ENCODE measurements at places on chromosomes 3 and 15.

DNA sequence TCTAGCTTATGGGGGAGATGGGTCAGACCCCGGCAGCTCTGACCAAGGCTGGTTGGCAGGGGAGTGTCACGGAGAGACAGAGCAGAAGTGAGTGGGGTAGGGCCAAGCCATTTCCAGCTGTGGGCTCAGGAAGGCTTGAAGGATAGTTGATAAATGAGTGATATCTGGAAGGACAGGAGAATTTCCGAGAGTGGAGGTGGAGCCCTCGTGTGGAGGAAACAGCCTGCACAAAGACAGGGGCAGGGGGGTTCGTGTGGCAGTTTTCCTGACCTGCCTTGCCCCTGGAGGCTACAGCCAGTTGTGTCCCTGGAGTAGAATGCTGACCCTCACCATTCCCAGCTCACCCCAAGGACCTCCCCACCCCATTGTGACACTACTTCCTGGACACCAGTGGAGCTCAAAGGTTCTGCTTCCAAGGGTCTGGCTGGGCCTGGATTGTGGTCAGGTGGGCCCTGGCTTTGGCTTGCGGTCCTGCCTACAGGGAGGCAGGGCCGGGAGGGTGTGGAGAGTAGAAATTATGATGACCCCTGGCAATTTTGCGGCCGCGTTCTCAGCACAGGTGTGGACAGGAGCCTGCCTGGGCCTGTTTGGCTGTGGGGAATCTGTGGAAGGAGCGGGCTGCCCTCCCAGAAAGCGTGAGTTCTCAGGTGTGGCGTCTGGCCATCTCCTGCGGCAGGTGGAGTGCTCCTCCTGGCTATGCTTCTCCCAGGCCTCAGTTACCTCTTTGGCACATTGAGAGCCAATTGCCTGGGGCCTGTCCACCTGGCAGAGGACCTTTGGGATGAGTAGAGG, at the start of gene SLC22A14:
Gene SLC22A14, plus strand, starts transcription at position 400 of the 792 bp plus-strand sequence. CDS start 23,733 bp downstream, outside the sequence.
- DNase-seq, result no peak

DNA sequence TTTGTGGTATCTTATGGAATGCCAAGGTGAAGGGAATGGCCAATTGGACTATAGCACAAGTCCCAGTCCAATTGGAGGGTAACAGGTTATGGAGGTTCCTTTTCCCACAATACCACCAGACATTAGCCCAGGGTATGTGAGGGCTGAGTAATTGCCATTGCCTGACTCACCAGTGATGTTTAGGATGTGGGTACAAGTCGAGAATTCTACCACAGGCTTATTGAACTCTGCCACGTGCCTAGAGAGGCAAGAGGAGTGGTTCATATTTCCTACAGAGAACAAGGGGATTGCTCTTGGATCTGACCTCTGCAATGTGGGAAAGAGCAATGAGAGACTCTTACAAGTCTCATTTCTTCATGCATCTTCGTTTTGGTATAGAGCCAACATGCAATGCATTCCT, 85.0 kb upstream of the XCR1 start:
- no peak for DNase-seq

DNA sequence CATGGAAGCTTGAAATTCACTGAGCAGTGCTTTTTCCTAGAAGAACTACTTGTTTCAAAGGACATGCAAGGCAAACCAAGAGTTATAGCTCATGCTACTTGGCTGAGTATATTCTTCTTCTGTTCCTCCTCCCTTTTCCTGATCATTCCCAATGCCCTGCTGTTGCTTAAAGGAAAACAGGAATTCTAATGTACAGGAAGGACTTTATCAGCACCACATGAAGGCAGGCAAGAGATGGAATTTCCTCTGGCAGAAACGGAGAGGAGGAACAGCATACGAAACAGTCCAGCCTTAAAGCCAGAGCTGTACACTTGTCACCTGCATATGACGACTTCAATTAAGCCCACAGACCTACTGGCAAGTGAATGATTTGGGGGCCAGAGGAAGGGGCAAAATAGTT, 15.7 kb downstream of the MEIS2 start:
- no peak for DNase-seq

DNA sequence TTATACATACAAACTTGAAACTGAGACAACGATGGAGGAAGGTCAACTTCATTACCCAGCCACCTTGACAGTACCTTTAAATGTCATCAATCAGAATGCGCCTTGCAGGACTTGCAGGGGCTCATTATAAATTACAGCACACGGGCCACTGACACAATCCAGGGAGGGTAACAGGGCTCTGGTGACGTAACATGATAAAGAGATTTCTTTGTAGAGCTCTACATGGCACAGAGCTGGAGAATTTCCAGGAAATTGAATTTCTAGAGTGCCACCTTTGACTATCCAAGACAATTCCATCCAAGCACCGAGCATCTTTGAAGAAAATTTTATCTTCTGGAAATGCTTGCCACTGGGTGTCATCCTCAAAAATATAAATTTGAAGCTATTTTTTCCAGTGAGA, 486.0 kb downstream of the FOXP1 start:
- DNase-seq, result no peak

GRCh38 chr15:45157974-45158373, 28.2 kb downstream of the DUOX1 start:
- no peak for DNase-seq

DNA sequence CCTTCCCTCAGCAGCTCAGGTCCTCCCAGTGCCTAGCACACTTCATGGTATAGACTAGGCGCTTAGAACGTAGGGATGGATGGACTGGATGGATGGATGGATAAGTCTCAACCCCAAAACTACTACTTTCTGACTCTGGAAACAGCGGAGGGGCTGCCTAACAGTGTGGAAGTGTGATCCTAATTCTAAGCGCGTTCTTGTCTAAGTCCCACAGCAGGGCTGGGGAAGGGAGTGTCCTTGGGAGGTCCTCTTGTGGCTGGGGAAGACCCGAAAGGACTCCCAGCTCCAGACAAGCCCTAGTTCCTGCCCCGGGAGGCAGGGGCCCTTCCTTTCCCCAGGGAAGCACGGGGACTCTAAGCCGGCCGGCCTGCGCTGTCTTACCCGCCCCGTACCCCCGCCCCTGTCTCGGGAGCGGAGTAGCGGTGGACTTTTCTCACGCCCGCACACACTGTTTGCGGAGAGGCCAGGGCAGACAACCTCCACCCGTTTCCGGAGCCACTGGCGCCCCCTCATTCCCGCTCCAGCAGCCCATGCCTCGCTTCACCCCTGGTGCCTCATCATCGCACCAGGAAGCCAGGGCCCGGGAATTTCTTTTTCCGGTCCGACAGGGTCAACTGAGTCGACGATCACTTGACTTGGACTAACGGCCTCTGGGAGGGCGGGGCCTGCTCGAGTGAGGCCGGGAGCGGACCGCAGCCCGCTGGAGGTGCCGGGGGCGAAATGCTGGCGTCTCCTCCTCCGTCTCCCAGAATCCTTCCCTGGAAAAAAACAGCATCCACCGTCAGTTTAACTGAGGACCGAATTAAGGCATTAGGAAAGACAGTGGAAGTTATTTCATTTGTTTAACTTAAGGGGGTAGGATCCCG, 133.3 kb downstream of the TBC1D2B start:
- DNase-seq, result no peak

DNA sequence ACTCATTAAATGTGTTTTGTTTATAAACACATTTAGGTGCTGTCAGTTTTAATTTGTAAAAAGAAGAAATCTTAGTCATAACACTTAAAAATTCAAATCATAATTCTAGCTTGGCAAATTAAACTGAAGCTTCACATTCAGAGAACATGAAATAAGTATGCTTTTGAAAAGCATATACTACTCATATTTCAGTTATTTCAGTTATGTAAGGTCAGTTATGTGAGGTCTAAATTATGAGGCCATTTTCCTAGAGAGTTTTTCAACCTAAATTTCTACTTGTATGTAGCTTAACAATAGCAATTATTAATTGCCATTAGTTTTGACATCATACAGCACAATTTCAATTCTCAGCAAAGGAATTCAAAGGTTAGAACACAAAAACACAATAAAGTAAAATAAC, 465.0 kb downstream of the PLOD2 start:
- DNase-seq, result no peak

- DNase-seq, result no peak
These were observed 596.2 kb upstream of the DPPA4 start for GRCh38 chr3:109933576-109933975.

- DNase-seq, result no peak
These were observed 1061.2 kb downstream of the DIPK2A start for GRCh38 chr3:145032791-145033190.

GRCh38 chr15:92920595-92921161, 20.6 kb downstream of the CHD2 start:
- no peak for DNase-seq

- no peak for DNase-seq
These were observed 307.8 kb upstream of the TPRG1 start for GRCh38 chr3:188863999-188864406.

DNA sequence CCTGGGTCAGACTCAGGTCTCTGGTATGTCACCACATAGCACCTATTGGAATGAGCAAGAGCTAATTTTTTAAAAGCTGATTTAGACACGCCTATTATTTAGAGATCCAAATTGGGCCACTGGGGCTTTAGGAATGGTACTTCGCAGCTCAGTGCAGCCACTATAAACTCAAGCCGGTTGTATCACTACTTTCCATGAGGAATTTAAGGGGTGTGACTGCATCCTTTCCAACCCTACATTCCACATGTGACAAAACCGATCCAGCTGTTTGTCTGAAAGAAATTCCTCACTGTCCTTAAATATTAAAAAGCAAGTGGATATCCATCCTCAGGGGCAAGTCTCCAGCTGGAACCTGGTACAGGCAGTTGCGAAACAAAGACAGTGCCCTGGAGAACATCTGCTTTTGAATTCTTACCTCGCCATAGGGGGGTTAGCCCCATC, 12.8 kb downstream of the VGLL3 start:
- DNase-seq, result no peak

DNA sequence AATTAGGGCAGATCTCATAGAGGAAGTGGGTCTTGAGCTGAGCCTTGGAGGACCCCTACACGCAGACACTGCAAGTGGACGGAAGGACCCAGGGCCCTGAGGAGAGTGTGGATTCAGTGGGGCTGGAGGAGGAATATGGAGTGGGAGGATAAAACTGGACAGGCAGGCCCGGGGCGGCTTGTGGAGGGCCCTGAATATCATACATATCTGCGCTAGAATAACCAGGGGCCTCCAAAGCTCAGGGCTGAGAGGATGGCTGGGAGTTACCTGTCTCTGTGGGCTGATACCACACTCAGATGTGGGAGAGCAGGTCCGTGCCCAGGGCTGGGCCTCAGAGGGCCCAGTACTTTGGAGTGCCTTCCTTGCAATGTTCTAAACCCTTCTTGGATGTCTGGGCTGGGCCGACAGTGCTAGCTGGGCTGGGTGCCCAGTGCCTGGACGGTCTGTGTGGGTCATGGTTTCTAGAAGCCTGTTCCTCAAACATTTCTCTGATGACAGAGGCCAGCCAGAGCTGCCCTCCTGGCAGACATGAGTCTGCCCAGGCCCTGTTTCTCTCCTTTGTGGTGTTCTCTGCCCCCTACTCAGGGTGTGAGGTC, 29.6 kb downstream of the CHRD start:
- no peak for DNase-seq

DNA sequence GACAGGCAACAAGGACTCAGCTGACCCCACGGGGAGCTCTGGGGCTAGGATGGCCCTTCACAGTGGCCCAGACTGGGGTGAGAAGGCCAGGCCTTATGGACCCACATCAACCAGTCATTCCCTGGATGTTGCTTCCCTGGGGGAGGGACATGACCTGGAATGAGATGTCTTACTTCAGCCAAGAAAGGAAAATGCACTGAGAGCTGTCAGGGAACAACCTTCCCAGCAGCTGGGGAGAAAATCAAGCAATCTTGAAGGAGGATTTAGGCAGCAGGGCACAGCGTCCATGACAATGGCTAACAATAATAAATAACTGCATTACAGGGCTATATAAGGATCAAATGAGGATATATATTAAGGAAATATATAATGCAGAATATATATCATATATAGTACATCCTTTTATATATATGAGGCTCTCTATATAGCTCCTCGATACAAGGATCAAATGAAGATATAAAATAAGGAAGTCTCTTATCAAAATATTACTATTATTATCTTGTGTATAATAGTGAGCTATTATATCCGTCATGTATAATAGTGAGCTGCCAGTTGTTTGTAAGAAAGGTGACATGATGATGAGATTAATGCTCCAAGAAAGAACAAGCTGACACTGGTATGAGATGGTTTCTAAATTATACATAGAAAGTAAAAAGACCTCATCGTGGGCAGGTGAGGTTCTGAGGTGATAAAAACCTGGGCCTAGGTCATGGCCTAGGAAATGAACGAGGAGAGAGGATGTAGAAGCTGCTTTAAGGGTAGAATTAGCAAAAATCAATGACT, 117.8 kb upstream of the LIPC start:
- DNase-seq, result no peak

DNA sequence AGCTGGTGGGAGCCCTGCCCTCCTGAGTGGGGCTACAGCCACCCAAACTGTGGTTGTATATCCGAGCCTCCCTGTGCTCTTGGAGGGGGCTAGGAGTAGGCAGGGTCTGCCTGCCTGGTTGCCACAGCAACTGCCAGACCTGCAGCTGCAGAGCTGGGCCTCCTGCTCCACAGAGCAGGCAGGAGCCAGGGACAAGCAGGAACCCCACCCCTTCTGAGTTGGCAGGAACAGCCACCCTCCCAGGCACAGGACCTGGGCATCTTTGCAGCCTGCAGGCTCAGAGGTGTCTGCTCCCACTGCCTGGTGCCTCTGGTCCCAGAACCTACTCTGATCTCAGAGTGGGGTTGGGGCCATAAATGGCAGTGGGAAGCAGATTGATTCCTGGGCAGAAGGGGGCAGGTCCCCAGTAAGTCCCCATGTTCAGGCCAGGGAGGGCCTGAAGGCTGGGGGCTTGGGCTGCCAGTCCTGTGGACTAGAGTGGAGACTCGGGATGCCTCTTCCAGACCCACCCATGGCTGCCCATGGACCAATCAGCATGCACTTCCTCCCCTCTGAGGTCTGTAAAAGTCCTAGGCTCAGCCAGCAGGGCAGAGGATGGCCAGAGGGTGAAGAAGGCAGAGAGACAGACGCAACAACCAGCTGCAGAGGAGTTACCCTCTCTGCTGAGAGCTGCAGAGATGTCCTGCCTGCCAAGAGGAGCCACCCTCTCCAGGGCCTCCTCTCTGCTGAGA, 10.3 kb upstream of the LRRC31 start:
- no peak for DNase-seq

GRCh38 chr15:47367726-47368390, 349.4 kb upstream of the SEMA6D start:
- DNase-seq, result no peak

DNA sequence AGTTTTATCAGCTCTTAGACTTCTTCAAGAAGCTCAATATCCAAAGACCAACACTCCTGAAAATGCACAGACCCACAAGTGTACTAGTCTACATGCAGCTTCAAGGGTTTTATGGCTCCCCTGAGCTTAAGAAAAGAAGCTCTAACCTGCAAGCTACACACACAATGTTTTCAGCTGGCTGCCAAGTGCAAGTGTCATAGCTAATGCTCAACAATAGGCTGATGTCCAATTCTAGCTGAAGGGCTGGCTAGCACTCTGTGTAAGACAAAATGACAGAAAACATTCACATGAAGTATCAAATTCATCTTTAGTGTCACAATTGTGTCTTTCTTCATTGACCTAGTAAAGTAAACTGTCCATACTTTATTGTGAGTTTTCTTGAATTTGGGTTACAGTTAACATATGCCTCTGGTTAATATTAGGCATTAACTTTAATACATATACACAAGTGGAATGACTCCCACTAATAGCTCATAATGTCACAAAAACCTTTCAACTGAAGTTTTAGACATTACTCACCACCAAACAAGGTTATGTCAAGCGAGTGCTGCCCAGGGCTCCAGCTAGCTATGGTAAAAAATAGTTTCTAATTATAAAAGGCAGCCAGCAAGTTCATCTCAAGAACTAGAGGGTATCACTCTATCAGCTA, 15.1 kb downstream of the ABI3BP start:
- DNase-seq, result no peak

- no peak for DNase-seq
These were observed 89.3 kb downstream of the UBE2E2 start for GRCh38 chr3:23292432-23292831.

Data from cortex of kidney (tissue), 1 donor.